LHCN-M2 (cell line): ENCODE measurements at places on chromosomes 11 and 22. TPM values are rescaled to one million over a fixed set of nuclear protein-coding genes. Genes with fewer than 3 reads are reported as not detected.

GRCh38 chr11:396511-396947 is 2.5 kb downstream of the PKP3 start:
- peak; percentile 41 for DNase-seq

Gene SYNGR1
- 0.45 and 4.0 TPM in 2 replicates for total RNA-seq

DNA sequence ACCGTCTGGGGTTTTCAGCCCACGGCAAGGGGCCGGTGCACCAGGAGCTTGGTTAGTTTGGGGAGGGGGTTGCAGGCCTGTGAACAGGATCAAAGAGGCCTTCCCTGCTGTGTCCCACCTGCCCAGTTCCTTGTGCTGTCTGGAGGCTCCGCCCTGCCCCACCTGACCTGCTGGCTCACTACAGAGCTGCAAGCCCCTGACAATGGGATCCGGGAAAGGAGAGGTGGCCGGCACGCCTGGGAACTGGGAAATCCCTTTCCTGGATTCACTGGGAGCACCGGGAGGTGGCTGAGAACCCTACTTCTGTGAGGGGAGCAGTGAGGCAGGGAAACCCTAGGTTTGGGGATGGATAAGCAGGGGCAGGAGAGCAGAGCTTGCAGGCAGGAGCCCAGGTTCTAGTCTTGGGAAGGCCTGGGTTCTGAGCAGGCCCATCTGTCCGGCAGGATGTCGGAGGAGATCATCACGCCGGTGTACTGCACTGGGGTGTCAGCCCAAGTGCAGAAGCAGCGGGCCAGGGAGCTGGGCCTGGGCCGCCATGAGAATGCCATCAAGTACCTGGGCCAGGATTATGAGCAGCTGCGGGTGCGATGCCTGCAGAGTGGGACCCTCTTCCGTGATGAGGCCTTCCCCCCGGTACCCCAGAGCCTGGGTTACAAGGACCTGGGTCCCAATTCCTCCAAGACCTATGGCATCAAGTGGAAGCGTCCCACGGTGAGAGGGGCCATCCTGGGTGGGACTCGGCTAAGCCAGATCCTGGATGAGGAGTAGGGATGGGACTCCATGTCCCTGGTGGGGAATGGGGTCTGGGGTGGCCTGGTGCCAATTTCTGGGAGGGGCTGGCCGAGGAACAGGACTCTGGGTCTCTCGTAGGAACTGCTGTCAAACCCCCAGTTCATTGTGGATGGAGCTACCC is 786 bp downstream of the CAPN1 start:
- DNase-seq = no peak

Gene MMP11
- total RNA-seq = 5.5 and 7.1 TPM in 2 replicates

DNA sequence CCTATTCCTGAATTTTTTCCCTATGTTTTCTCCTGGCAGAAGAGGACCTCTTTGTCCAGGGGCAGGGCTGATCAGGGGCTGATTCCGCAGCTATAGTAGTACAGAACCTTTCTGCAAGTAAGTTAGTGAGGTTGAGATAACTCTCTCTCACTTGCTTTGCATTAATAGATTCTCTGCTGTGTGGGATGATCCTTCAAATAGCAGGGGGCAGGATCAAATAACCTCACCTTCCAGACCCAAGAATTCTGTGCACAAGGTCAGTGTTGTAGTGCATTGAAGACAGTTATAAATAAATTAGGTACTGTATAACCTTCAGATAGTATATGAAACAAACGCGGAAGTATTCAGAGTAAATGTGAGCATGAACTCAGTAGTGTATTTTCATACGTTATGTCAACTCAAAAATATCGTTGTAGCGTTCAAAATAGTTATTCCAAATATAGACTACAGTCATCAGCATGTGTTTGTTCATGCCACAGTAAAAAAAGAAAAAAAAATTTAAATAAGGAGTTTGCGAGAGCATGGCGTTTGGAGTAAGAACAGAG is 278 bp downstream of the MMP26 start:
- no peak for DNase-seq

DNA sequence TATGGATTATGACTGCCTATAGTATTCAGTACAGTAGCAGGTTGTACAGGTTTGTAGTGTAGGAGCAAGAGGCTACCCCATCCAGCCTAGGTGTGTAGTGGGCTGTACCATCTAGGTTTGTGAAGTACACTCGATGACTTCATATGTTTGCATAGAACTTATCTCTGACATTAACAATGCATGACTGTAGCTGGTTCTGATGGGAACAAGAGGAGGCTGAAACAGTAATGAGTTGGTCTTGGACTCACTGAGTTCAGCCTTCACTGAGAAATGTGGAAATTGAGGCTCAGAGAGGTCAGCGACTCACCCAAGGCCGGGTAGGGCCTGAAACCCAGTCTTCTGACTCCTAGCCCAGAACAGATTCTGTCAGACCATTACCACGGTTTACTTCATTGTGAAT is 13.0 kb downstream of the MYO7A start:
- DNase-seq = peak; percentile 60

DNA sequence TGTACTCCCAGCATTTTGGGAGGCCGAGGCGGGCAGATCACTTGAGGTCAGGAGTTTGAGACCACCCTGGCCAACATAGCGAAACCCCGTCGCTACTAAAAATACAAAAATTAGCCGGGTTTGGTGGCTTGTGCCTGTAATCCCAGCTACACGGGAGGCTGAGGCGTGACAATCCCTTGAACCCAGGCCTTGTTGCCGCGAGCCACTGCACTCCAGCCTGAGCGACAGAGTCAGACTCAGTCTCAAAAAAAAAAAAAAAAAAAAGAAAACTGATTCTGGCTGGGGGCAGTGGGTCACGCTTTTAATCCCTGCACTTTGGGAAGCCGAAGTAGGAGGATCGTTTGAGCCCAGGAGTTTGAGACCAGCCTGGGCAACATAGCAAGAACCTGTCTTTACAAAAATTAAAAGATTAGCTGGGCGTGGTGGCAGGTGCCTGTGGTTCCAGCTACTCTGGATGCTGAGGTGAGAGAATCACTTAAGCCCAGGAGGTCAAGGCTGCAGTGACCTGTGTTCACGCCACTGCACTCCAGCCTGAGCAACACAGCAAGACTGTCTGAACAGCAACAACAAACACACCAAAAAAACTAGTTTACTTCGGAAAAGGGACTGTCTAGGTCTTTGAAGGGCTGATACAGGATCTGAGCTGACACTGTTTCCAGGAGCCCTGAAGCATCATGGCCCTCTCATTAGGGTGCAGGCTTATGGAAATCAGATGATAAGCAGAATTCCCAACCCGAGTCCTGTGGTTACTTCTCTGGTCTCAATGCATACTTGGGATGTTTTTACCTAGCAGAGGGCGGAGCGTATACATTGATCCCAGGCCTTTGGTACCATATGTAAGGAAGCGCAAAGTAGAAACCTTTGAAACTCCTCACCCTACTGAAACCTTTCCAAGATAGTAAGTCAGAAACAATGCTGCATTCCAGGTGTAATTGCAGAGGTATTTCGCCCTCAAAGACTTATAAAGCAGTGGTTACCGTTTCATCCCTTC is 1.8 kb upstream of the CHKB start:
- no peak for DNase-seq

Gene PATE4
- not detected in 2 replicates for total RNA-seq

DNA sequence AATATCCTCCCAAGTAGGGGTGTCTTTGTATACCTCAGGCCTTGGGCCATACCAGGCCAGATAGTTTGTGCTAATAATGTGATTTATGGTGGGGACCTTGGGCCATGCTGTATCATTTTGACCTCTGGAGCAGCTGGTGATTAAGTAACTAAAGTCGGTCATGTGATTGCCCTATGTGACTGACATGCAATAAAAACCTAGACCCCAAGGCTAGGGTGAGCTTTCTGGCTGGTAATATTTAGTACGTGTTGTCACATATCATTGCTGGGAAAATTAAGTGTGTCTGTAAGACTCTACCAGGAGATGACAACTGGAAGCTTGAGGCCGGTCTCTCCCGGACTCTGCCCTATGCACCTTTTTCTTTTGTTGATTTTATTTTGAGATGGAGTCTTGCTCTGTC is 12.6 kb upstream of the TFIP11 start:
- DNase-seq = no peak

- peak; percentile 72 for DNase-seq
Measured at GRCh38 chr11:76694664-76695063, 24.1 kb upstream of the LRRC32 start.

Gene RFPL2
- not detected in 2 replicates for total RNA-seq

DNA sequence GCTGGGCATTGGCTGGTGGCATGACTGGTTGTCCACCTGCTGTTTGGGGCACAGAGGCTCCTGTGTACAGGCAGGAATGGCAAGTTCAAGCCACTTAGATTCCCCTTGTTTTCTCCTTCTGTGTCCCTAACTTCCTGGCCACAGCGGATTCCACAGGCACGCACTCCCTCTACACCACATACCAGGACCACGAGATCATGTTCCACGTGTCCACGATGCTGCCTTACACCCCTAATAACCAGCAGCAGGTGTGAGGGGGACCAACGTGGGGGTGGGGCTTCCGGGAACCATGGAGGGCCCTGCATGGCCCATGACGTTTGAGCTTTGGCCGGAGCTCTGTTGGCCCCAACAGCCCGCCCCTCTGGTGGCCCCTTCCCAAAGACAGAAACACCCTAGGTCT is 7.8 kb downstream of the SIPA1 start:
- peak; percentile 37 for DNase-seq

Gene MAFF
- 29.3 and 31.7 TPM in 2 replicates for total RNA-seq

Gene SLC16A8
- total RNA-seq = not detected in 2 replicates

- no peak for DNase-seq
Measured at GRCh38 chr11:115579181-115579825, 75.1 kb upstream of the CADM1 start.

Gene SCGB1A1
- total RNA-seq = not detected in 2 replicates

DNA sequence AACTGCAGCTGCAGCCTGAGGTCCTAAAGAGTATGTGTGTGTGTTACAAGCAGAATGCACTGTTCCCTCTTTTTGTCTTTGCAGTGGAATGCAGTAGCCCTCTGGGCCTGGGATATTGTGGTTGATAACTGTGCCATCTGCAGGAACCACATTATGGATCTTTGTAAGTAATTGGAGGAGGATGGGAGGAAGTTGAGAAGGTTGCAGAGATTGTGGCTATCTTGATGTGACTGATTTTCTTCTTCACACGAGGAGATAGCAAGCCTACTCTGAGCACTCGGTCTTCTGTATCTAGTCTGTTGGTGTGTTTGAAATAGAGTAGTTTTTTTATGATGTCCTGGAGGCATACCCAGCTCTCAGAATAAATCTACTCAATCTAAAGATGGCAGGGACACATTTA is 2.3 kb downstream of the RBX1 start:
- DNase-seq = peak; percentile 57

Gene ABCC8
- not detected in 2 replicates for total RNA-seq

DNA sequence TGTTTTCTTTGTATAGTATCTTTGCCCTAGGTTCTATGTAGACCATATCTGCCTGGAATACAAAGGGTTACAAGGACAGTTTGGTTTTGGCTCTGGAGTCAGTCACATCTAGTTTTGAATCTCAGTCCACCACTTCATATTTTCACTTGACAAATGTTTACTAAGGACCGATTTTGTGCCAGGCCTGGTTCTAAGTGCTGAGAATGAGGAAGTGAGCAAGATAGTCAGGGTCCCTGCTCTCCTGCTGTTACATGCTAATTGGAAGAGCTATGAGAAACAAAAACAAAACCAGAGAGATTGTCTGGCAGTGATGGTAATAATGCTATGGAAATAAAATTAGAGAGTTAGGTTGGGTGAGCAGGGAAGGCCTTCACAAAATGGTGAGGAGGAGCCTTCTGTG is 66.1 kb upstream of the ARHGAP20 start:
- DNase-seq = no peak

DNA sequence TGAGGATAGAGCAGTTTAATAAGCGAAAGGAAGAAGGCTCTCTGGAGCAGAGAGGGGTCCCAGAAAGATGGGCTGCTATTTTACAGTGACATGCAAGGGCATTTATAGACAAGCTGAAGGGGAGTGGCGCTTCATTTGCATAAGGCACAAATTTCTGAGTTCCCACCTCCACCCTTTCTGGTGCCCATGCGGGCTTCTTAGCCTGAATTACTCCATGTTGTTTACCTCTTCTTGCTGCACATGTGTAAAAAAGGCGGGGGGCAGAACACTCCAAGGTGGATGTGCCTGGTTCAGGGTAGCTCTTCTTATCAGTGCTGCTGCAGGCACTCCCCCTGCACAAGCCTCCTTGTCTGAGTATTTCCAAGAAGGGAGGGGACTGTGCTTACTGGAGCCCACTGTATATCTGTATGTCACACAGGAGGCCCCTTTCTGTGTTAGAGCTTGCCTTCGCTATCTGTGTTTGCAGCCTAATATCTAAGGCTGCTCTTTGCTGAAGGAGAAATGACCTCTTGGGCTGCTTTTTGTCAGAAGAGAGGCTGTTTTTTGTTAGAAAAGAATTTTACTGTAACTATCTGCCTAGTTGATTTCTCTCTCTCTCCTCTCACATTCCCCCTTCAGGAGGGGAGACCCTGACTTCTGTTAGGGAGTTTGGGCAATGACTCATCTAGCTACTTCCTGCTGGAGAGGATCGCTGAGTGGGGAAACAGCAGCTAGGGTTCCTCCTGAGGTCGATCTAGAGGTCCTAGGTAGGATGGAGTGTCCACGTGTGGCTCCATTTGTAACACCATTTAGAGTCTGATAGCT is 1057.0 kb upstream of the CNTN5 start:
- no peak for DNase-seq

DNA sequence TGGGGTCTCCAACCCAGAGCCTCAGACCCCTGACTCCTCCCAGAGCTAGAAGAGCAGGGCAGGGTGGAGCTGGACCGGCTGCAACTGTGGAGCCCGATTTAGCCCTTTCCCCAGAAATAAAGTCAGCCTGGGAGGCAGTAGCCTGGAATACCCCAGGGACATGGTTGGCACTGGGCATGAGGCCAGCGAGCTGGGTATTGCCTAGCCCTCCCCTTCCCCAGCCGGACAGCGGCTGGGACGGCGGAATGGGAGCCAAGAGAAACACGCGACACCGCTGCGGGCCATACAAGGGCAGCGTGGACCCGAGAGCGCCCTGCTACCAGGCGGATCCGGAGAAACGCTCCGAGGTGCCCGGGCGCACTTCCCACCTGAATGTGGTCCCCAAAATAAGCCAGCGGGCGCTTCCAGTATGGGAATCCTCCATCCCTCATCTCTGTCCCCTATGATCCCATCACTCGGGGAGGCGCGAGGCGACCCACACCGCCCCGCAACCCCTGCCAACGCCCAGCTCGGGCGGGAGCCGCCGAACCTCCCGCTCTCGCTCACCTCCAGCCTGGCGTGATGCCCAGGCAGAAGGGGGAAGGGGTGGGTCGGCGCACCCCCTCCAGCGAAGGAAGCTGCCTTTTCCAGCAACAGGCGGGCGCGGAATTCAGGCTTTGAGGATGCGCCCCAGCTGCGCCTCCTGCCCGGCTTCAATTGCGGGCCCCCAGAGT is 758 bp downstream of the MCAM start:
- DNase-seq = peak; percentile 35

Gene EFCAB6
- 1.2 and 1.7 TPM in 2 replicates for total RNA-seq

Gene TMPRSS4
- not detected in 2 replicates for total RNA-seq

DNA sequence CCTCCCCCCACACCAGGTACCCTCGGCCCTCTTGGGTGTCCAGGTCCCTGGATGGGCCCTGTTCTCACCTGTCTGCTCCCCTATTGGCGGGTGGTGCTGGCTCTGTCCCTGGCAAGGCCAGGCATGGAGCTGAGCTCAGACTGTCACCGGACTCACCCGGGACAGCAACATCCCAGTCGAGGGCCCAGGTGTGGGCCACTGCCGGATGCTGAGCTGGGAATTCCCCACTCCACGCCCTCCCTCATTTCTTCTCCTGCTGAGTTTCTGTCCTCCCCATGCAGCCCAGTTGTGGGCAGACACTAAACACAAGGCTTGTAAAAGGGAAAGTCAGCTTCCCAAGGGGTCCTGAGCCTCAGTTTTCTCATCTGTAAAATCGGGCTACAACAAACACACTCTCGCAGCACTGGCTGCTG is 2.0 kb upstream of the AP5B1 start:
- DNase-seq = no peak

Gene DERL3
- total RNA-seq = 0.23 TPM in 1 of 2 replicates, not detected in the other

Gene SF3B2
- 156 and 163 TPM in 2 replicates for total RNA-seq

Gene SEZ6L
- total RNA-seq = not detected in 2 replicates

Gene NPTXR
- 0.06 and 0.23 TPM in 2 replicates for total RNA-seq

Gene APOL5
- total RNA-seq = not detected in 2 replicates
